ENCODE measurements at places on chromosomes 12 and 14. TPM values are rescaled to one million over a fixed set of nuclear protein-coding genes. Genes with fewer than 3 reads are reported as not detected.

Gene ITGB7
- under 0.01 TPM for total RNA-seq

Gene IFNG-AS1
- not detected for total RNA-seq

Gene FOXG1
- total RNA-seq = not detected

Gene TPPP2
- not detected for total RNA-seq

Gene NIN
- total RNA-seq = 24.9 TPM

Gene FOXA1
- total RNA-seq = not detected

Gene DHRS4
- 59.6 TPM for total RNA-seq

Gene ANKS1B
- total RNA-seq = 0.26 TPM

Gene DIO2
- total RNA-seq = 0.09 TPM

Gene RFLNA
- total RNA-seq = under 0.01 TPM

Gene MYF5
- not detected for total RNA-seq

Gene PRICKLE1
- 7.6 TPM for total RNA-seq
